ENCODE measurements at places on chromosomes 5 and 9.

- DNase-seq = no peak
Measured at GRCh38 chr5:75640395-75640794, 29.1 kb downstream of the ANKDD1B start.

DNA sequence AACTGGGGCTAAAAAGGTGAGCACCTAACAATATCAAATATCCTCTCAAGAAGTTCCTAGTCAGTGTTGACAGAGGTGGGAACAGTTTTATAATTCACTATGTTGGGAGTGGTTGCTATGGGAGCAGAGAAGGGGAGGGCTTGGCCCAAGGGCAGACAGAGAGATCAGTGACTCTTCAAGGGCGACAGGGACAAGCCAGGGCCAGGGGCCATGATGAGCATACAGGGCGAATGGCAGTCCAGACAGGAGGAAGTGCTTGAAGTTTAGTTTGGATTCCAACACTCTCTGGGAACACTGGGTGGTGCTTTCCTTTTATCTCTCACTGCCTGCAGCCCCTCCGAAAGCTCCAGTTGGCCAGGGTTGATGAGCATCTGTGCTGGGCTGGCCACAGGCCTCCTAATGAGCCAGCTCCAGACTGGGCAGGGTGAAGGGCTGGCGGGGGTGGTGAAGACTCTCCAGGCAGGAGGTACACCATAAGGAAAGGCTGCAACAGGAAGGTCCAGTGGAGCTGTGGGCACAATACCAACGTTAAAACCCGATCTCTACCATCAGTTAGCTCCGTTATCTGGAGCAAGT, 111.3 kb downstream of the TMEM174 start:
- DNase-seq = no peak

- DNase-seq = no peak
Measured at GRCh38 chr5:141617682-141618029, 1.1 kb downstream of the DIAPH1 start.

GRCh38 chr5:18113721-18114120, 479.5 kb downstream of the TAF11L14 start:
- DNase-seq = no peak
